ENCODE measurements at places on chromosomes 4 and X.

DNA sequence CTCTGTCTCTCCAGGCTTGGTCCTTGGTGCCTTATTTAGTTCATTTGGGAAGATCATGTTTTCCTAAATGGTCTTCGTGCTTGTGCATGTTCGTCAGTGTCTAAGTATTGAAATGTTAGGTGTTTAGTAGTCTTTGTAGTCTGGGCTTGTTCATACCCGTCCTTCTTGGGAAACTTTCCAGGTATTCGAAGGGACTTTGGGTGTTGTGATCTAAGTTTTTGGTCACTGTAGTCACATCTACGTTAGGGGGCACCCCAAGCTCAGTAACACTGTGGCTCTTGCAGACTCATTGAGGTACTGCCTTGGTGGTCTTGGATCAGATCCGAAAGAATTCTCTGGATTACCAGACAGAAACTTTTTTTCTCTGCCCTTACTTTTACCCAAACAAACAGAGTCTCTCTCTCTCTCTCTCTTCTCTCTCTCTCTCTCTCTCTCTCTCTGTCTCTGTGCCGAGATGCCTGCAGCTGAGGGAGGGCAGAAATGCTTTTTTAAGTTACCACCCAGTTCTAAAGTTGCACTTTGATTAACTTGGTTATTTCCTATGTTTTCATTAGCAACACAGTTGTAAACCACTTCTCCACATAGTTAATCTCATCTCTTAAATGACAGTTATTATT lies 67.6 kb upstream of the SLC7A3 start:
- no peak for DNase-seq

- no peak for DNase-seq
Measured at GRCh38 chr4:188305690-188306089, 166.4 kb downstream of the TRIML1 start.

GRCh38 chr4:56743550-56743949 lies 62.5 kb upstream of the HOPX start:
- DNase-seq = no peak

GRCh38 chr4:82901183-82901718 lies 716 bp downstream of the THAP9 start:
- DNase-seq = peak; percentile 39

GRCh38 chrX:110276778-110277177 lies 41.1 kb downstream of the AMMECR1 start:
- DNase-seq = no peak

Measured in NCI-H2107 (cell line).